ENCODE measurements at places on chromosomes 1 and 21.

GRCh38 chr1:93740601-93741031 lies 59.0 kb upstream of the BCAR3 start:
- DNase-seq = no peak

GRCh38 chr1:19110257-19110927 lies 99.7 kb downstream of the UBR4 start:
- DNase-seq = no peak

DNA sequence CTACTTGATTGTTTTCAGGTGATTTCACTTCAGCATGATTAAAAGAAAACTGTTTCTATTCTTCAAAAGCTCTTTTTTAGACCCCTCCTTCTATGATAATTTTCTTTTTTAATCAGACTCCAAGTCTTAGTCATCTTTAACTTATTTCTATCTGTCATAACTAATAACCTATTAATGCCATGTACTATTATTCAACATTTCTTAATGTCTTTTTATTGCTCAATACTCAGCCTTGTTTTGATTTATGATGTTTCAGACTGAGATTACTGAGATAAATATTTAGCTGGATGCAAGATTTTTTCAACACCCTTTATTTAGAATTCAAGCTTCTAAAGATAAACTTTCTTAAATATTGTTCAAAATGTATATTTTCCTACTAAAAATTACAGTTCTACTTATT lies 53.6 kb downstream of the ATP6V1G3 start:
- no peak for DNase-seq

DNA sequence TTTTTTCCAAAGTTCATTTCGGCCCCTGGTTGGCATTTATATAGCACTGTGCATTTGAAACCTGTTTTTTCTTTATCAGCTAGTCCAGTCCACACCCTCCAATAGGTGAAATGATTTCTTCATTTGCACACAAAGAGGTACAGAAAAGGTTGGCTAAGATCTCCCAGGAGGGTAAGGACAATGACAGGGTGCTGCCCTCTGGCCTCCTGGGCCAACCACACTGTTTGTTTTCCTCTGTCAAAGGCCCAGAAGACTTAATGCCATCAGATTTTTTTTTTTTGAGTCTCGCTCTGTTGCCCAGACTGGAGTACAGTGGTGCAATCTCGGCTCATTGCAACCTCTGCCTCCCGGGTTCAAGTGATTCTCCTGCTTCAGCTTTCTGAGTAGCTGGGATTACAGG lies 70.1 kb upstream of the EFHD2 start:
- no peak for DNase-seq

Data from stimulated activated CD4-positive, alpha-beta T cell treated with anti-CD3 and anti-CD28 coated beads, TNF-alpha, amount 100 ng/mL, for 24 hours (primary cell).